Panc1 (cell line): ENCODE measurements at places on chromosomes 12 and 14. TPM values are rescaled to one million over a fixed set of nuclear protein-coding genes. Genes with fewer than 3 reads are reported as not detected.

The AHNAK2 gene
- total RNA-seq = 223 TPM

The GLI1 gene
- 6.5 TPM for total RNA-seq

The ALG10 gene
- total RNA-seq = 10.3 TPM

The AQP6 gene
- 0.31 TPM for total RNA-seq

The GPD1 gene
- 0.28 TPM for total RNA-seq

The FOXG1 gene
- total RNA-seq = not detected

The GYS2 gene
- not detected for total RNA-seq

- no peak for DNase-seq
Observed at GRCh38 chr12:55705782-55706402, 1.8 kb downstream of the ITGA7 start.

DNA sequence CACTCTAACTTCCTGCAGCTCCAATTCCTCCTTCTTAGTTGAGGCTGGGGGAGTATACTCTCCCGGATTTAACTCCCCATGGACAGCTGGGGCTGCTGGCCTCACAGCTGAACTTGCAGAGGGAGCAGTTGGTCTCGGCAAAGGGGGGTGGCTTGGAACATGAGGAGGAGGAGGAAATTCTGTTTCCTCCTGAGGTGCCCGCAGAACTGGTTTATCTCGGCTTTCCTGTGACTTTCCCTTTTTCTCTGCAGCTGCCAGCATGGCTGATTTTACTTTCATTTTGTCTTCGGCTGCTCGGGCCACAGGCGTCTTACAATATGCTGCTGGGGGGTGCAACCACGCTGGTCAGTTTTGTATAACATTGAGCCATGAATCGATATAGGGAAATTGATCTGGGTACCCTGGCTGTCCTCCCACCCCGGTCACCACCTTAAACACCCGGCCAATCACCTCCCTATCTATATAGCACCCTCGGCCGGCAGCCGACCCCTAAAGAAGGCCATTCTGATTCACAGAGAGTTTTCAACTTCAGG, 1317.6 kb downstream of the TMEM121 start:
- no peak for DNase-seq

GRCh38 chr12:102957339-102958050, at the start of gene ASCL1:
Gene ASCL1, plus strand, starts transcription at chr12:102957674. Its CDS starts 571 bp downstream, at chr12:102958245.
- DNase-seq = no peak

- DNase-seq = peak; percentile 75
Observed at GRCh38 chr12:57112492-57113294, 1.5 kb upstream of the STAT6 start.

DNA sequence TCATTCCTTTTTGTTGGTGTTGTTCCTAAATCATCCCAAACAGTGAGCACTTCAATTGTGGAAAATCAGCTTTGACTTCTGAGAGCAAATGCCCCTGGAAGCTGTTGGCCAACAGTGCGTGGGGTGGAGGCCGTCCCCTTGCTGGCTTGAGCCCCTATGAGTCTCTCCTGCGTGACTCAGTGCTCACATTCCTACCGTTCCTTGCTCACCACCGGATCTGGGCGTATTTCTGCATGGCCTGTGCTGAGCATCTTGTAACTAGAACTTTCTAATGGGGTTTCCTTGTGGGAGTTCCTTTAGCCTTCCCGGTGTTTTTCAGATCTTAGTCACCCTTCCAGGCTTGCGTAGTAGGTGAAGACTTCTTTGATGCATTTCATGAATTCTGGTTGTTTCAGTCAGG, 14.7 kb downstream of the SERPINA1 start:
- DNase-seq = peak; percentile 15

DNA sequence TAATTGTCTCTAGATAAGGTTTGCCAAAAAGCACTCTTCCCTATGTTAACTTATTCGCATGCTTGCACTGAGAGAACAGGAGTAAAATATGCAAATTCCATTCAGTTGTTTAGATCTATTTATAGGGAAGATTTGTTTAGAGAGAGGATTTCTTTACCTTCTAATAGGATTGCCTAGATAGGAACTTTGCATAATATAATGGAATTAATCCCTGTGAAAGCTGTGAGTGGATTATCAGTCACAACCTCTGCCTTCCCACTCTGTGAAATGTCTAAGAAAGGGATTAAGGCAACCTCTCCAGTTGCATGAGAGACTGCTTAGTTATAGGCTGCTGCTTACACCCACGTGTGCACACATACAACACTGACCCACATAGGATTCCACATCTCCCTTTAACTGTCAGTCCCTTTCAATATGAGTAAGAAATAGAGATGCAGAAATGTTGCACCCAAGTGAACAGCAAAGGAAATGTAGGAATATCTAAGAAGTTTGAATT, 83.2 kb downstream of the ALG10B start:
- DNase-seq = no peak

GRCh38 chr14:90559811-90560492, 163.1 kb downstream of the CALM1 start:
- no peak for DNase-seq

DNA sequence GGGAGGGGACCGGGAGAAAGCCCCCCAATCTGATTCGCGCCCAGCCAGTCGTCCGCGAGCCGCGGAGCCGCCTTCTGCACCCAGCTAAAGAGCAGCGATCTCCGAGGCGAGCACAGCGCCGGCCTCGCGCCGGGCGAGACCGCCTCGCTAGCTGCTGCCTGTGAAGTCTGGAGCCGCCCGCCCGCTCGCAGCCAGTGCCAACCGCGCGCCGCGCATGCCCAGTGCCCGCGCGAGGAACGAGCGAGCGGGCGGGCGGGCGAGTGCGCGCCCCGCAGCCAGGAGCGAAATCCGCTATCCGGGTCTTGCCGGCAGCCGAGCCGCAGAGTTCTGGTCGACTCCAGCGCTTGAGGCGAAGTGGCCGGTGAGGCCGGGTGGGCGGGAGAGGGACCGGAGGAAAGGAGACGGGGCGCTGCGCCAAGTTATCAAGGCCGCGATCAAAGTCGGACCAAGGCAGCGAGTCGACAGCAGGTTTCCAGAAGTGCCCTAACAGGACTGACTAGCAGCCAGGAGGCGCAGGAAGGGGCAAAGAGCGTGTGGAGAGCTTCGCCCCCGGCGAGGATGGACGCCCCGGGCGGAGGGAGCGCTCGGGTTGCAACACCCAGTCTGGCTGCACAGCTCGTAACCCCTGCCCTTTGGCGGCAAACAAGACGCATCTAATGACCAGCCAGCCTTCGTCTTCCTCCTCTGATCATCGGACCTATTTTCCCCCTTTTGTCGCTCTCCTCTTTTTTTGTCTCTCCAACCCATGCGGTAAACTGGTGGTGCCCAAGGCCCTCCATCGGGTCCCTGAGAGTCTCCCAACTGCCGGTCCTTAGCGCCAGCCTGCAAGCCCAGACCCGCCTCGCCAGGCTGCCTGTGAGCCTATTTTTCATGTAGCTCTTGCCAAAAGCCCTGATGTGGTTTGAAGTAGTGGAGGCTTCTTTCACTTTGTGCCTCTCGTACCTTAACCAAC, at the start of gene EPS8:
Gene EPS8, minus strand, starts transcription at position 169 of the 952 bp plus-strand sequence. CDS start 106,437 bp downstream, outside the sequence.
- no peak for DNase-seq

GRCh38 chr12:62726471-62726980, 208.4 kb downstream of the PPM1H start:
- DNase-seq = no peak
